Colonic mucosa (tissue), 4 donors: ENCODE measurements at places on chromosomes 5 and 9. TPM values are rescaled to one million over a fixed set of nuclear protein-coding genes. Genes with fewer than 3 reads are reported as not detected.

DNA sequence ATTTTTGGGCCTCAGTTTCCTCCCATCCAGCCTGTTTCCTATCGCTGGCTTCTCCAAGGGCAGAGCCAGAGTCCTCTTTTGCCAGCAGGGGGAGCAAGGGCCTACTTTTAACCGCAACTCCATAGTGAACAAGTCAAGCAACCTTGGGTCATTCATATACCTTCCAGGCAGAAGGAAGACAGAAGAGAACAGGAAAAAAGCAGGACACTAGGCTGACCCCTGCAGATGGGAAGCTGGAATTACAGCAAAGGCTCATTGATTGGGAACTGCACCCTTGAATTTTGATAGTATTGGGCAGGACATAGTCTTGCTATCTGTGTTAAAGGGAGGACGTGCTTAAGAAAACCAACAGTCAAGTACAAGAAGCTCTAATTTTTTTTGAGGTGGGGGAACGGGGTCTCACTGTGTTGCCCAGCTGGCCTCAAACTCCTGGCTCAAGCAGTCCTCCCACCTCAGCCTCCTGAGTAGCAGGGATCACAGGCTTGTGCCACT, 30.1 kb downstream of the QRFP start:
- no peak overlapping the region for H3K27ac ChIP-seq
- DNase-seq: peak; percentile 92
- no peak overlapping the region for H3K4me3 ChIP-seq
- H3K36me3 ChIP-seq: no peaks in the 10 kb centered on the region

STK32A gene
- total RNA-seq: 0.77 TPM

IQGAP2 gene
- total RNA-seq: 62.2 TPM

- peak overlapping the region; percentile 72 for H3K4me3 ChIP-seq
- peak; percentile 85 for DNase-seq
- no peaks in the 10 kb centered on the region for H3K36me3 ChIP-seq
Measured at GRCh38 chr9:6757132-6757455, 679 bp upstream of the KDM4C start.

GRCh38 chr9:136186386-136186785, 18.5 kb downstream of the LHX3 start:
- DNase-seq: no peak
- no peak overlapping the region for H3K27ac ChIP-seq
- no peak overlapping the region for H3K4me3 ChIP-seq
- H3K4me1 ChIP-seq: no peaks in the 10 kb centered on the region
- H3K27me3 ChIP-seq: peaks cover 8% of the 10 kb centered on the region
- no peaks in the 10 kb centered on the region for H3K36me3 ChIP-seq

DNA sequence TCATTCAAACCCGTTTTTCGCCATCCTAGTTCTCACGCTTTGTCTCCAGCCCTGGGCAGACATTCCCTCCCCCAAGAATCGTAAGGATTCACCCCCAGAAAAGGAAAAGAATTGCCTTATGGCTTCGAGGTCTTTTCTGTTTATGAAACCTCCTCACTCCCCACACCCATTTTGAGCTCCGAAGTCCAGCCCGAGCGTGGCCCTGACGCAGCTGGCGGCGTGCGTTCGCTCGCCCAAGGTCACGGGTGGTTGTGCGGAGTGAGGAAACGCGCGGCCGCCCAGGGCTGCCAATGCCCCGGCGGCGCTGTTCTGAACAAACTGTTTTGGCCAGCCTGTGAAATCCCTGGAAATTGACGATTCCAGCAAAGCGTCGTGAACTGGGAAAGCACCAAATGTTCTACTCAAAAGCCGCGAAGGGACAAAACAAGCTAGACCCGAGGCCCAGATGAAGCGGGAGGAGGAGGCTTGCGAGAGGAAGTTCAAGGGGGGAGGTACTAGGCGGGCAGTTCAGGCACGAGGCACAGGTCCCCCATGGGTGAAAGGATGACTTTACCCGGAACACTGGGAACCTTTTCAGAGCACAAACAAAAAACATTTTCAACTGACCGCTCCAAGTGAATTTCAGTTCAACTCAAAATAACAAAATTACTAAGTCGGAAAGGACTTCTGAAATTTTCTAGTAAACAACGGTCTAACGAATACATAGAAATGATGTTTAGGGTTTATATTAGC, 683 bp upstream of the ZFAND5 start:
- H3K4me3 ChIP-seq: peak overlapping the region; percentile 79
- no peaks in the 10 kb centered on the region for H3K27me3 ChIP-seq
- peak overlapping the region; percentile 100 for H3K27ac ChIP-seq
- peaks cover 6% of the 10 kb centered on the region for H3K4me1 ChIP-seq
- DNase-seq: peak; percentile 82

DNA sequence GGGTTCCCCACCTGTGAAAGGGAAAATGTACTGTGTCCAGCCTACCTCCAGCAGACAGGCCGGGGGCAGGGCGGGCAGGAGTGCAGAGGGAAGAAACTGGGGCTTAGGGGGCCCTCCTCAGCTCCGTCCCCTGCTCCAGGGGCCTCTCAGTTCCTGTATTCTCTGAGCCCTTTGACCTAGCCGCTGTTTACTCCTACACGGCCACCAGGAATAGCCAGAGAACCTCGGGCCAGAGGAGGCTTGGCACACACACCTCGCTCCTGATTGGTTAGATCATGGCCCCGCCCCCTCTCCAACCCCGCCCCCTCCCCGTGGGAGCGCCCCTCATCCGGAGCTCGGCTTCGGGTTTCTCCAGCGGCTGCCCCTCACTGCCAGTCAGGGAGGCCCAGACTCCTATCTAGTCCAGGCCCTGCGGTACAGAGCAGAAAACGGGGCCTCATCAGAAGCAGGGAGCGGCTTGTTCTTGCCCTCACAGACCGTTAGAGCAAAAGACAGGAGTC, 2.2 kb downstream of the ST6GALNAC6 start:
- peak; percentile 73 for DNase-seq
- H3K4me3 ChIP-seq: no peak overlapping the region
- no peaks in the 10 kb centered on the region for H3K27me3 ChIP-seq
- peak overlapping the region; percentile 75 for H3K27ac ChIP-seq
- H3K4me1 ChIP-seq: peaks cover 12% of the 10 kb centered on the region
- H3K36me3 ChIP-seq: peaks cover 36% of the 10 kb centered on the region

DNA sequence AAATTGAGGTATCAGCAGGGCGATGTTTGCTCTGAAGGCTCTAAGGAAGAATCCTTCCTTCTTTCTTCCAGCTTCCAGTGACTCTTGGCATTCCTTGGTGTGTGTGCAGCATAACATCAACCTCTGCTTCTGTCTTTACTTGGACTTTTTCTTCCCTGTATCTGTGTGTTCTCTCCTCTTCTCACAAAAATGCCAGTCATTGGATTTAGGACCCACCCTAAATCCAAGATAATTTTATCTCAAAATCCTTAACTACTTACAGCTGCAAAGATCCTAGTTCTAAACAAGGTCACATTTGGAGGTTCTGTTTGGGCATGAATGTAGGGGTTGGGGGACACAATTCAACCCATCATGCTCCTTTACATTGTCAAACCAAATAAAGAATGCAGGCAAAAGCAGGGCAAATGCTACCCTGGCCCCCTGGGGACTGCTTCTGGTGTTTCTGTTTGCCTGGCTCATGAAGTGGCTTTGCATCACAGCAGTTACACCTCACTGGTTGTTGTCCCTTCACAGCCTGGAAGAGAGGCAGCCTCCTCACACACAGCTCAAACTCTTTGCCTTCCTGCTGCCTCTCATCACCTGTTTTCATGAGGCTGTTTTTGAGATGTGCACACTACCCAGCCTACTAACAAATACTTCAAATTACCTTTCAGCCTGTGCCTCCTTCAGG, 64.8 kb upstream of the PLCXD3 start:
- no peak overlapping the region for H3K4me3 ChIP-seq
- H3K27me3 ChIP-seq: no peaks in the 10 kb centered on the region
- H3K27ac ChIP-seq: no peak overlapping the region
- DNase-seq: no peak

DNA sequence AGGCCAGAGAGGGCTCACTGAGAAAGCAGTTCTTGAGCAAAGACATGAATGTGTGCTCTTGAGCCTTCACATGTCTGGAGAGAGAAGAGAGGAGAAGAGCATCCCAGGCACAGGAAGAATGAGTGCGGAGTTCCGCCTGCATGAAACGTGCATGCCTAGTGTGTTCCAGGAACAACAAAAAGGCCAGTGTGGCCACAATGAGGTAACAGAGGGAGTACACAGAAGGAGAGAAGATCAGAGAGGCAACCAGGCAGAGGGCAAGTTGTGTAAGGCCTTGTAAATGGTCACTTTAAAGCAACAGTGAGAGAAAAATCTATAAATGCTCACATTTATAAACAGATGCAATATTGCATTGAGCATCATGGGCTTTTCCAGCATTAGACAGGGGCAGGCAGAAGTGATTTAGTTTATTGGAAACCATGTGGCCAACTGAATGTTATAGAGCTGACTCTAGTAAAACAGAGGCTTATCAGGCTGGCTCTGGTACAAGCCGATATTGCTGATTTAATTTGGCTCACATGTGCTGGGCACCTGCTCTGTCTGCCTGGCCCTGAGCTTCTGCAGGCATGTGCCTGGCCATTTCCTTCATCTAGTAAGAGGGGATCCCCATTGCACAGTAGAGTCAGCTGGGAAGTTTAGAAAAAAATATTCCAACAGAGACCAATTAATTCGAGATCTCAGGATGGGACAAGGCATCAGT, 185.3 kb downstream of the SAXO1 start:
- peak; percentile 58 for DNase-seq
- H3K27ac ChIP-seq: no peak overlapping the region
- peaks cover 4% of the 10 kb centered on the region for H3K4me1 ChIP-seq
- H3K27me3 ChIP-seq: no peaks in the 10 kb centered on the region

MLANA gene
- not detected for total RNA-seq

ARL10 gene
- total RNA-seq: 1.3 TPM

SEMA6A gene
- total RNA-seq: 89.9 TPM

FYB1 gene
- 8.6 TPM for total RNA-seq

DNA sequence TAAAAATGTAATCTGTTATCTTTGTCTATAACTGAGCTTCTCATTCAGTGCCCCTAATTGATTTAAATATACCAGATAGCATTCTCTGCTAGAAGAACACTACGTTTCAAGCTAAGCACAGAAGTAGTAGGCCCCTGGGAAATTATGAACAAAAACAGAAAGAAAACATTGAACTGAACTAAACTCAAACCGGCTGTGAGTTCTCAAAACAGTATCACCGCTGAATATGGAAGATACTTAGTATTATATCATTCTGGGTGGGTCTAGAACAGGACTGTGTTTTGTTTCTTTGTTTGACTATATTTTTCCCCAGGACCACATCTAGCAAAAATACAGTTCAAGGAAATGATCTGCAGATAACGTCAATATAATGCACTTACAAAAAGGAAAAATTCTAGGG, 95.1 kb upstream of the HMHB1 start:
- DNase-seq: no peak
- no peaks in the 10 kb centered on the region for H3K4me1 ChIP-seq
- H3K36me3 ChIP-seq: no peaks in the 10 kb centered on the region
- no peak overlapping the region for H3K4me3 ChIP-seq
- H3K27me3 ChIP-seq: no peaks in the 10 kb centered on the region

- H3K36me3 ChIP-seq: no peaks in the 10 kb centered on the region
- H3K4me1 ChIP-seq: no peaks in the 10 kb centered on the region
Measured at GRCh38 chr9:32992595-32993238, 8.7 kb downstream of the APTX start.

PCDHB10 gene
- 0.17 TPM for total RNA-seq

GRCh38 chr5:122743261-122743660, 31.6 kb upstream of the SNX2 start:
- H3K4me1 ChIP-seq: no peaks in the 10 kb centered on the region
- H3K27ac ChIP-seq: no peak overlapping the region
- no peak overlapping the region for H3K4me3 ChIP-seq
- H3K36me3 ChIP-seq: no peaks in the 10 kb centered on the region
- no peaks in the 10 kb centered on the region for H3K27me3 ChIP-seq
- DNase-seq: no peak

ANKH gene
- total RNA-seq: 81.8 TPM

- H3K4me1 ChIP-seq: no peaks in the 10 kb centered on the region
- no peak for DNase-seq
- H3K4me3 ChIP-seq: no peak overlapping the region
- H3K36me3 ChIP-seq: no peaks in the 10 kb centered on the region
- no peaks in the 10 kb centered on the region for H3K27me3 ChIP-seq
Measured at GRCh38 chr5:40514976-40515375, 164.7 kb upstream of the PTGER4 start.

FAM221B gene
- 0.05 TPM for total RNA-seq
